ENCODE measurements at places on chromosomes 4 and X. TPM values are rescaled to one million over a fixed set of nuclear protein-coding genes. Genes with fewer than 3 reads are reported as not detected.

The PPEF1 gene
- not detected for total RNA-seq

The PRICKLE3 gene
- 5.4 TPM for total RNA-seq

The XK gene
- total RNA-seq, result 0.56 TPM

The AFF2 gene
- total RNA-seq, result 0.37 TPM

The MAGEH1 gene
- total RNA-seq, result 14.6 TPM

The BEX1 gene
- 0.31 TPM for total RNA-seq

The SNCA gene
- 0.43 TPM for total RNA-seq

The EMCN gene
- 5.4 TPM for total RNA-seq

The PASD1 gene
- not detected for total RNA-seq

The MRPL1 gene
- total RNA-seq, result 26.0 TPM

The PHEX gene
- not detected for total RNA-seq

The ODAPH gene
- not detected for total RNA-seq

The MAOA gene
- total RNA-seq, result 162 TPM

The CPE gene
- total RNA-seq, result 9.2 TPM

The UBE2K gene
- 20.7 TPM for total RNA-seq

The MAGEB2 gene
- total RNA-seq, result not detected

- H3K36me3 ChIP-seq, result no peaks in the 10 kb centered on the region
- H3K27me3 ChIP-seq, result no peaks in the 10 kb centered on the region
- DNase-seq, result no peak
- no peak overlapping the region for H3K4me3 ChIP-seq
These were observed 689.0 kb downstream of the GRID2 start for GRCh38 chr4:92992758-92993157.

GRCh38 chr4:107603430-107603829, 116.6 kb downstream of the PAPSS1 start:
- DNase-seq, result no peak
- H3K27me3 ChIP-seq, result no peaks in the 10 kb centered on the region
- no peak overlapping the region for H3K4me3 ChIP-seq
- H3K36me3 ChIP-seq, result no peaks in the 10 kb centered on the region
- H3K27ac ChIP-seq, result no peak overlapping the region

- H3K4me3 ChIP-seq, result no peak overlapping the region
- H3K36me3 ChIP-seq, result no peaks in the 10 kb centered on the region
- no peaks in the 10 kb centered on the region for H3K4me1 ChIP-seq
- no peaks in the 10 kb centered on the region for H3K27me3 ChIP-seq
These were observed 46.3 kb upstream of the LONRF3 start for GRCh38 chrX:118928151-118928550.

DNA sequence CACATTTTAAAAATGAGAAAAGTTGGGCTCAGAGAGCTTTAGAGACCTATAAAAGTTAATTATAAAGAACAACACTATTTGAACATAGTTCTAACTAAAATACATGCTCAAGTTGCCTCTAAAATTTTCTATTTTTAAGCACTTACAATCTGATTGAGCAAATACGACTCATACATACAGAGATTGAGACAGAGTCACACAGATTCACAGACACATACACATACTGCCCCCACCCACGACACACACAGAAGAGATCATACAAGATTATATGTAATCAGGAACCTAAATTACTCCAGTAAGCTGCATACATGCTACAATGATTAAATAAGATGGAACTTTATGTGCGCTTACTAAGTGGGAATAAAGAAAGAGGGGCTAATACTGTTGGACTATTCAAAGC, 2.7 kb upstream of the ASB5 start:
- no peak for DNase-seq
- no peaks in the 10 kb centered on the region for H3K27me3 ChIP-seq
- H3K4me3 ChIP-seq, result no peak overlapping the region
- no peaks in the 10 kb centered on the region for H3K4me1 ChIP-seq

GRCh38 chr4:155543126-155543765, 123.4 kb upstream of the GUCY1A1 start:
- no peak overlapping the region for H3K4me3 ChIP-seq
- no peaks in the 10 kb centered on the region for H3K4me1 ChIP-seq
- H3K27me3 ChIP-seq, result no peaks in the 10 kb centered on the region
- no peaks in the 10 kb centered on the region for H3K36me3 ChIP-seq
- no peak overlapping the region for H3K27ac ChIP-seq
- no peak for DNase-seq

DNA sequence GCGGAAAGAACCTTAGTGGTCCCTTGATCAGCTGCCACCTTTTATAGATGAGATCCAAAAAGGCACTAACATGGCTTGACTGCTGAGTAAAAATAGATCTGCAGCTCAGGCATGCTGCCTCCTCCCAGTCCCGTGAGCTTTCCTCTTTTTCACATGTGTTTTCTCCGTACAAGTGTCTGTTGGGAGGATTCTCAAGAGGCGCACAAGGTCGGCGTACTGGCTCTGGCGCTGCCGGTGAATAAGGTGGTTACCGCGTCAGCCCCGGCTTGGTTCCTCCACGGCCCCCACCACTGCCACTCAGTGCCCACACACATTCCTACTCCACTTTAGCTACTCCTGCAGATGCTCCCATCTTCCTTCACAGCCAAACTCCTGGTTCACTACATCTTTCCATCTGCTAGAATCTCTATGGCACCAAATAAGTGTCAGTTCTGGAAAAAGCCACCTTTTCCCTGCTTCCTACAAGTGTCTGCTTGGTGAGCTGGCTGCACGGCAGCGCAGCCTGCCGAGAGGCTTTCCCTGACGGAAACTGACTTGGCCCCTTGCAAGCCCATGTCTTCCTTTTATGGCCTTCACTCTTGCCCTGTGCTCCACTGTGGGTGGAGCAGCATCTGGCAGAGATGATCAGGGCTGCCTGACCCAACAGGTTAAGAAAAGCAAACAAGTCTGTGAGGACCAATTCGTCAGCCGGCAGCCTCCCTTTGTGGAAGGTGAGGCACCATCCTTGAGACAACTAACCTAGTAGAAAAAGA, 99.8 kb downstream of the KLHL8 start:
- H3K27ac ChIP-seq, result no peak overlapping the region
- no peaks in the 10 kb centered on the region for H3K27me3 ChIP-seq
- no peak overlapping the region for H3K4me3 ChIP-seq
- DNase-seq, result peak; percentile 55
- peaks cover 17% of the 10 kb centered on the region for H3K36me3 ChIP-seq
- H3K4me1 ChIP-seq, result peaks cover 20% of the 10 kb centered on the region

- H3K4me3 ChIP-seq, result no peak overlapping the region
- no peaks in the 10 kb centered on the region for H3K36me3 ChIP-seq
- no peak for DNase-seq
- no peak overlapping the region for H3K27ac ChIP-seq
- H3K27me3 ChIP-seq, result no peaks in the 10 kb centered on the region
These were observed 40.3 kb downstream of the FANCB start for GRCh38 chrX:14832586-14832985.

DNA sequence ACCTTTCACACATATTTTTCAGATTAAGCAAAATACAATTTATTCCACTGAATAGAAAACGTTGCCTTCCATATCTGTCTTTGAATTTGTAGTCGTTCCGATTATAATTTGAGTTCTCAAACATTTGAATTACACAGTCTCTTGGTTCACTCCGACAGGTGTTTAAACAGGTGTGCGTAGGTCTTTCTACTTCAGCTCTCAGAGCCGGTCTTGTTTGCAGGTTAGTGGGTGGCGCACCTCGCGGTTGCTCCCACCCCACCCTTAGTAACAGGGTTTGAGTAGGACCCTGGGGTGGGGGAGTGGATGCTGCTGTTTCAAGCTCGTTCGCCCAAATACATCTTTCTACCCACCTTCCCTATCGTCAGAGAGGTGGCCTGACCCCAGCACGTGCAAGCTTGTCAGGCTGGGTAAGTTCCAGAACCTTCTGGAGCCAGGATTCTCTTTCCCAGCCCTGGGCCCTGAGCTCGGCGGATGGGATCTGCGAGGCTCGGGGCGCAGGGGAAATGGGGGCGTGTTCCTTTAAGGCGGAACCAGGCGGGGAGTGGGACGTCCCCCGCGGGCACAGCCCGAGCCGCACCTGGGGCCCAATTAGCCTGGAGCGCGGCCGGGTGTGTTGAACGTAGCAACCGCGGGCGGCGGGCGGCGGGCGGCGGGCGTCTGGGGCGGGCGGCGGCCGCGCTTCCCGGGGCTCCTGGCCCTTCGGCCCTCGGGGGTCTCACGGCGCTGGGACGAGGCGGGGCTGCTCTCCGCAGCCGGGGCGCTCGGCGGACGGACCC, at the start of gene FAM149A:
TSS of gene FAM149A (plus strand) at position 591 of the 776 bp plus-strand sequence.
- H3K36me3 ChIP-seq, result no peaks in the 10 kb centered on the region
- H3K27me3 ChIP-seq, result no peaks in the 10 kb centered on the region
- no peak within 1 kb of the TSS for H3K27ac ChIP-seq
- no peaks in the 10 kb centered on the region for H3K4me1 ChIP-seq
- peak; percentile 77 for DNase-seq
- peak within 1 kb of the TSS; percentile 58 for H3K4me3 ChIP-seq

DNA sequence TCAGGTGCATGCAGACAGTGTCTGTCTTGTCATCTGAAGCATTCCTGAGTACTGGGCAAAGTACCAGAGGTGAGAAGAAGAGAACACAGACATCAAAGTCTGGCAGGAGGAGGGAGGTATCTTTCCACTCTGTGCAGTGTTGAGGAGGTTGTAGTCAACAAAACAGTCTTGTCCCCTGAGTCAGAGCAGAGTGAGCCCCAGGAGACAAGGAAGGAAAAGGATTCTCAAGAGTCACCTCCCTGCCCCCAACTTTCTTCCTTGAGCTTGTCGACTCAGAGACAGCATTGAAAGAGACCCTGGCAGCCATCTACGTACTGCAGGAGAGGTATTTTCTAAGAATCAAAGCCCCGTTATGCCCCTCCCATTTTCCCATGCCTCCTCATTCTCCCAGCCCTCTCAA, 4.4 kb upstream of the SRPX start:
- no peaks in the 10 kb centered on the region for H3K36me3 ChIP-seq
- no peaks in the 10 kb centered on the region for H3K4me1 ChIP-seq
- H3K27me3 ChIP-seq, result peaks cover 6% of the 10 kb centered on the region
- no peak overlapping the region for H3K4me3 ChIP-seq
- H3K27ac ChIP-seq, result no peak overlapping the region

- no peaks in the 10 kb centered on the region for H3K4me1 ChIP-seq
- no peak overlapping the region for H3K4me3 ChIP-seq
- no peak for DNase-seq
These were observed 127.2 kb upstream of the RPS6KA3 start for GRCh38 chrX:20393944-20394343.

GRCh38 chr4:69909195-69909594, 21.7 kb upstream of the CSN1S1 start:
- no peaks in the 10 kb centered on the region for H3K36me3 ChIP-seq
- H3K4me1 ChIP-seq, result no peaks in the 10 kb centered on the region
- H3K27ac ChIP-seq, result no peak overlapping the region
- H3K27me3 ChIP-seq, result no peaks in the 10 kb centered on the region
- no peak for DNase-seq

DNA sequence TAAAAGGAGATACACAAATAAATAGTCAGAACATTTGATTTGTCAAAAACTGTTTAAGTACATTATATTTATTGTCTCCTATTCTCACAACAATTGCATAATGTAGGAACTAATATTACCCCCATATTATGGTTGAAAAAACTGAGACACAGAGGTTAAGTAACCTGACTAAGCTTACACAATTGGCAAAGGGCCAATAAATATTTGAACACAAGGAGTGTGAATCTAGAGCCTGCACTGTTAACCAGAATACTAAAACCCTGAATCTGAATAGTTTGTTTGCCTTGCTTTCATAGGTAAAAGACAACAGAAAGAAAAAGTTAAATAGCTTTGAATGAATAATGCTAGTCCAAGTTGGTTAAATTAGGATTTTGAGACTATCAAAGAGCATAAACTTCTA, 55.2 kb downstream of the IL13RA2 start:
- H3K4me3 ChIP-seq, result no peak overlapping the region
- no peaks in the 10 kb centered on the region for H3K36me3 ChIP-seq
- no peaks in the 10 kb centered on the region for H3K4me1 ChIP-seq
- DNase-seq, result no peak
- no peak overlapping the region for H3K27ac ChIP-seq

- H3K27ac ChIP-seq, result peak overlapping the region; percentile 66
- H3K4me3 ChIP-seq, result no peak overlapping the region
- H3K36me3 ChIP-seq, result no peaks in the 10 kb centered on the region
- no peaks in the 10 kb centered on the region for H3K27me3 ChIP-seq
- peaks cover 61% of the 10 kb centered on the region for H3K4me1 ChIP-seq
- no peak for DNase-seq
These were observed 26.8 kb downstream of the MGST2 start for GRCh38 chr4:139692309-139693012.

- H3K4me1 ChIP-seq, result no peaks in the 10 kb centered on the region
- H3K4me3 ChIP-seq, result no peak overlapping the region
- H3K27me3 ChIP-seq, result no peaks in the 10 kb centered on the region
- no peak overlapping the region for H3K27ac ChIP-seq
These were observed 770.2 kb downstream of the FSTL5 start for GRCh38 chr4:161393602-161394001.

DNA sequence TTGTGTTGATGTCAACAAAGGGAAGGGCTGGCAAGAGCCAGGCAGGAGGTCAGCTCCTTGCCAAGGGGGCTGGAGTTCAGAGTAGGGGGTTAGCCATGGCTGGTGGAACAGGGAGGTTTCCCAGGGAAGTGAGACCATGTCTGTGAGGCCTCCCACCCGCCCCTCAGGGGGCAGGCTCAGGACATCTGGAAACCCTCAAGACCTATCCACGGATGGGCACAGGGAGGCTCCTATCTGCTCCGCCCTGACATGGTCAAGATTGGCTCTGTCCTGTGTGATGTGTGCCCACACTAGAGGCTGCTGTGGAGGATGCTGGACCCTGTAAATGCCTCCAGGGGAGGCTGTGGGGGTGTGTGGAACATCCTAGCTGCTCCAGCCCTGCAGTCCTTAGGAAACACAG, 8.0 kb upstream of the TMEM185A start:
- H3K36me3 ChIP-seq, result no peaks in the 10 kb centered on the region
- no peak overlapping the region for H3K27ac ChIP-seq
- no peak overlapping the region for H3K4me3 ChIP-seq

- DNase-seq, result peak; percentile 58
- no peak overlapping the region for H3K4me3 ChIP-seq
- H3K36me3 ChIP-seq, result no peaks in the 10 kb centered on the region
- no peaks in the 10 kb centered on the region for H3K27me3 ChIP-seq
These were observed 1.4 kb upstream of the FAM53A start for GRCh38 chr4:1685235-1686150.
